Suprapubic skin (tissue), 4 donors: ENCODE measurements at places on chromosomes 2 and 18.

DNA sequence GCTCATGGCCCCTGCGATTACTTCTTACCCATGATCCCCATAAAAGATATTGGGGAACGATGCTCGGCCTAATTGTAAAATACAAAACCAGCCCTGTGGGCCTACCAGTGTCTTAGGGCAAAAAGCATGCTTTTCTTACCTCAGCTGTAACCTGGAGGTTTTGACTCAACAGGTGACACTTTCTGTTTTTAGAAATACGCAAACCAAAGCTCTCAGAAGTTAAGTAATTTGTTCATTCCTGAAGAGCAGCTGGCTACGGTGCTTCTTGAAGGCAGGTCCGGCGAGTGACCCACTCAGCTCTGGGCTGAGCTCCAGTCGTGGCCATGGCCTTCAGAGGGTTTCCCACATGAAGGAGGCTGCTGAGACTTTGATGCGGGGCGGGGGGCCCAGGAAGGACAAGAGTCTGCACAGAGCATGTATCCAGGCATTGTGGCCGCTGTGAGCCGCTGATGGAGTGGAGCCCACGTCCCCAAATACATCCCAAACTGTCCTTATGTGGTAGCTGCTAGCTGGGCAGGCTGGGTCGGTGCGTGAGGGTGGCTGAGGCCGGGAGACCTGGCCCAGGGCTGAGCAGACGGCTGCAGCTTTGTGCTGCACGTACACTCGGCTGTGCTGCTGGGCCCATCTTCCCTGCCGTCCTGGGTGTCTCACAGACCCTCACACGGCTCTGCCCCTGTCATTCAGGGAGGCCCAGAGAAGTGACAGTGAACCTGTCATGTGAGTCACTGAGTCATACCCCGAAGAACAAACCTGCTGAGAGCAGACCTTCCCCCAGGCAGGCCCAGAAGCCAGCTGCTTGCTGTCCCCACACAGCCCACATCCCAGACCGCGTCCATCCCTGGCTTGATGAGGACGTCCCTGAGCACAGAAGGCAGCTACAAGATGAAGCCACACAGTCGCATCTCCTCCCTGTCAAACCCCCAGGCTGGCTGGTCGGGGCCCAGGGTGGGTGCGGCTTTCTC lies 34.1 kb downstream of the ITGB1BP1 start:
- no peak for DNase-seq

DNA sequence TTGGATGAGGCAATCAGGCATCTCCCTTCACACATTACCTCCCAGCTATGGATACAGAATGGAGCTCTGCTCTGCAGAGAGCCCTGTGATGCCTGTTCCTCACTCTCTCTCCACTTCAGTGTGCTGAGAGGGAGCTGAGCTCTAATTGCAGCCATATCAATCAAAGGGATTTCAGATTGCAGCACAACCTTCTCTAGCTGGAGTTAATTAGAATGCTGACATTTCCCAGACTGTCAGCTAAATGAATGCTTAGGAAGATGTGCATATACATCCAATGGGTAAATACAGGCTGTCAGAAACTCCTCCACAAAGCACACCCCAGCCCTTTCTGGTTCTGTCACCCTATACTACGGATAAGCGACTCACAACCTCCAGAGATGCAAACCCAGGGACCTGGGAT lies 402.6 kb downstream of the EIPR1 start:
- no peak for DNase-seq

DNA sequence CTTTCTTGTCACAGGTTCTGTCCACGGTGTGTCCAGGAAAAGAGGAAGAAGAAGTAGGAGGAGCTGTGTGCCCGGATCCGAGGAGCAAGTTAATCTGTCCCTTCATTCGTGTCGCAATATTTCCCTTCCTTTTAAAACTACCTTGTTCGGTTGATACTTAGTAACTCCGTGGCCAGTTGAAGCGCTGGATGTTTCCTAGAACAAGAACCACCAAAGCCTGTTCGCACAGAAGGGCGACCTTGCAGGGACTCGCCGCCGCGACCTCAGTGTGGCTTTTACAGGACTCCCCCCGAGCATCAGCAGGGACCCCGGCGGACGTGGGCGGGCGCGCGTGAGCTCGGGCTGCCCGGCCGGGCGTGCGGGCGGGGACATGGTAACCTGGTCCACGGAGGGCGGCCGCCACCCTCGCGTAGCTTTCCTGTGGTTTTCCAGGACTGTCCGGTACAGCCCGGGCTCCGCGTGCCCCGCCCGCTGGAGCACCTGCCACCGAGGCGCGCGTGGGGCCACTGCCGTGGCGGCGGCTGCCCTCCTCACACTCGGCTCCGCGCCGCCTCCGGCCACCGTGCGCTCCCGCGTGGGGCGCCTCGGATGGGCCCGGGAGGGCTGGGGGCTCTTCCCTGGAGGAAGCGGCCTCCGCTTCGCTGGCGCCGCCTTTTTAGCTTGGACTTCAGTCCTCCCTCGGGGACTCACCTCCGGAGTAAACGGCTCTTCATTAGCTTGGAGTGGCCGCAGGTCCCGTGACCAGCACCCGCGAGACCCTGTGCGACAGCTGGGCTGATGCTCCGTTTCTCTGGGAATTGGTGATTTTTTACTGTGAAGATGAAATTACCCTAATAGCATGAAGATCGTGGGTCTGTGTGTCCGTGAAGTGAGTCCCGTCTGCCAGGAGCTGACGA lies 9.2 kb upstream of the D2HGDH start:
- DNase-seq, result no peak

DNA sequence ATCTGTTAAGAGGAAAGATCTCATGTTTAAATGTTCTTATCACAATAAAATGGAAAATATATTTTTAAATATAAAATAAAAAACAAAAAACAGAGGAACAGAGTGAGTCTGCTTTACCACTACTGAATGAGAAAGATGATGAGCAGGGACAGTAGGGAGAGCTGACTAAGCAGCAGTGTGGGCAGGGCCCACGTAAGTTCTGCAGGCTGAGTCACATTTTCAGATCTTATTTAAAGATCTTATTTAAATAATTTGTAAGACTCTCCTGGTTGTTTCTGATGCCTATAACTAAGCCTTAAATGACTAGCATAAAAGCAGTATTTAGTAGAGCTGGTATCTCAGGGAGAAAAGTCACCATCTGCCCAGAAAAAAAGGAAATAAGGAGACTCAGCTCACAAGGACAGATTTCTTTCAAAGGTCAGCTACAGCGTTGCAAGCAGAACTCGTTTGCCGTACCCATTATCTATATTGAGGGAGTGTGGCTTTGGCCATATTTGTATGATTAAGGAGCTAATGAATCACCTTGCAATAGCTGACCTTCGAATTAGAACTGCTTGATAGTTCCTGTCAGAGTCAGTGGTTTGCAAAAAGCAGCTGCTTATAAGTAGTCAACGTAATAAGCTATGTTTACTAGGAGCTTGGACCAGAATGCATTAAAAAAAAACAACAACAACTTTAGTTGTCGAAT lies 322.1 kb upstream of the CHAC2 start:
- DNase-seq, result no peak

- no peak for DNase-seq
Observed at GRCh38 chr2:195473862-195474261, 183.2 kb upstream of the SLC39A10 start.

GRCh38 chr2:236536727-236537398 lies 32.8 kb upstream of the ACKR3 start:
- DNase-seq, result no peak

DNA sequence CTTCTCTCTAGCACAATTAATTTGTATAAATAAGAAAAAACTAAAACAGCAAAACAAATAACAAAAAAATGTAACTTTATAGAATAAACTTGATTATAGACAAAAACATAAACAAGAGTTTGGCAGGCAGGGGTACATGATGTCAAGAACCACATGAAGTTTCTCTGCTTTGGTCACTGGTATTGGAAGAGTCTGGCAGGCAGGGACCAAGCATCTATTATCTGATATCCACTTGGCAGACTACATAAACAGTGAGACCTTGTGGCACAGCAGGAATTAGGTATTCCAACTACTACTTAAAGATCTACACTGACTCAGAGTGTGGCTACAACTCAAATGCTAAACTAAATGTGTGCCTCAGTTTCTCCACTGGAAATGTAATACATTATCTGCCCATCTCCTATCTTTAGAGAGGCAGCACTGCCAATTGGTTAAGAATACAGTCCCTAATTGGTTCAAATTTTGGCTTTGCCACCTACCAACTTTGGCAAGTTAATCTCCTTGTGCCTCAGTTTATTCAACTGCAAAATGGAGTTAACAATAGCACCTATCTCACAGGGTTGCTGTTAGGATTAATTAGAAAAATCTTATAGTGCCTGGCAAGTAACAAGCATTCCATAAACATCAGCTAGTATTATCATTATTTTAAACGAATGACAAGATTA lies 2.7 kb downstream of the MAP4K3 start:
- DNase-seq, result no peak
